ENCODE measurements at places on chromosomes 13 and 19. TPM values are rescaled to one million over a fixed set of nuclear protein-coding genes. Genes with fewer than 3 reads are reported as not detected.

Gene CAB39L
- 152 TPM for total RNA-seq

DNA sequence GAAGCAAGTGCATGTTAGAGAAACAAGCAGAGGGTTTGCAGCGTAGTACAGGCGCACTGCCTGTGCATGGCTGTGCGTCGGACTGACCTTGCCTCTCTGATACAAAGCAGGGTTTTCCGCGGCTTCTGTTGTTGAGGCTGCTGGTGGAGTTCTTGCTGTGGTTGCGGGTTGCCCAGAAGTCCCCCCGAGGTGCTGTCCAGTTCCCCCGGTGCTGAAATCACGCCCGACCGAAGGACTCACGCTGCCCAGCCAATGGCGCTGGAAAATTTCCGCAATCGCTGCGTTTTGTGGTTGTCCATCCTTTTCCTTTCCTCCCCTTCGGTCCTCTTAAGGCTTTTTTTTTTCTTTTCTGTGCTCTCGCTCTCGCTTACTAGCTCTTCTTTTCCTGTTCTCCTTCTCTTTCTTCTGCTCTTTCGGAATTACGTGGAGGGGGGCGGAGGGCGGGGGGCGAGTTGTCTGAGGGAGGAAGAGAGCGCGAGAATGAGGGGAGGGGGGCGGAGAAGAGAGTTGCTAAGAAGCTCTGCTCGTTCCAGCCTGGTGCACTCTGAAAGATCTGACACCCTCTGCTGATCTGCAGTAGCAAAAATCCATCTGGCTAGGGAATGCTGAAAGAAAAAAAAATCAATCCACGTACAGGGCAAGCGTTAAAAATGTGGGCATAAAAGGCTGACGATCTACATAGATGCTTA, at the start of gene SLITRK1:
Gene SLITRK1 (minus strand): TSS at position 558 of the 689 bp plus-strand sequence. CDS start 967 bp downstream, outside the sequence.
- peak; percentile 44 for DNase-seq

DNA sequence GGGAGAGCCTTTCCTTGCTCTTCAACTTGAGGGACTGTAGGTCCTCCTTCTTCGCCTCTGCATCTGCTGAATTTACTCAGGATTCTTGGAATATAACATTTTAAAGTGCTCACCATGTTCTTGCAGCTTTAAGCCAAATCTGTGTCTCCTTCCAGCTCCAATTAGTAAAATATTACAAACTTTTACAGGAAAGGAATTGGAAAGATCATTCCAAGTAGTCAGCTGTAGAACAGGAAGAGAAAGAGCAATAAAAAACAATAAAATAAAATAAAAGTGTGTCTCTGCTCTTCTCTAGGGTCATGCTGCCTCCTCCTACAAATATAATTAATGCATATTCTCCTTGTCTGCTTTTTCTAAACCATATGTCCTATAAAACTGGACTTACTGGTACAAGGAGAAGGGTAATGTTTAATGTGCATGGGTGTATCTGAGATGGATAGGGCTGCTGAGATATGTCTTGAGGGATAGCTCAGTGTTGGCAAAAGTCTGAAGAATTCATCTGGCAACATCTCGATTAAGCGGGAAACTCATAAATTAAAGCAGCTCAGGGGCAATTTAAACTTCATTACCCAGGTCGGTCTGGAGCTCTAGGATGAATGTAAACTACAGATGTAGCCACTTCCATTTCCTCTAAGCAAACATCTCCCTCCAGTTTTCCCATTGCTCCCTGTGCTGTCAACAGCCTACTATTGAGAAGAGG, 25.0 kb downstream of the ENOX1 start:
- no peak for DNase-seq

- no peak for DNase-seq
Observed at GRCh38 chr13:27928805-27929753, 9.3 kb downstream of the PDX1 start.

Measured in tibial nerve (tissue), 4 donors.